CD4-positive, alpha-beta T cell treated with Interleukin-15 for 4 hours (primary cell): ENCODE measurements at places on chromosomes 2 and 18.

- no peak for DNase-seq
Observed at GRCh38 chr18:36335476-36336279, 38.2 kb downstream of the FHOD3 start.

- no peak for DNase-seq
Observed at GRCh38 chr2:117737846-117738245, 76.6 kb upstream of the DDX18 start.

- no peak for DNase-seq
Observed at GRCh38 chr18:76459687-76460350, 35.2 kb downstream of the ZNF516 start.

DNA sequence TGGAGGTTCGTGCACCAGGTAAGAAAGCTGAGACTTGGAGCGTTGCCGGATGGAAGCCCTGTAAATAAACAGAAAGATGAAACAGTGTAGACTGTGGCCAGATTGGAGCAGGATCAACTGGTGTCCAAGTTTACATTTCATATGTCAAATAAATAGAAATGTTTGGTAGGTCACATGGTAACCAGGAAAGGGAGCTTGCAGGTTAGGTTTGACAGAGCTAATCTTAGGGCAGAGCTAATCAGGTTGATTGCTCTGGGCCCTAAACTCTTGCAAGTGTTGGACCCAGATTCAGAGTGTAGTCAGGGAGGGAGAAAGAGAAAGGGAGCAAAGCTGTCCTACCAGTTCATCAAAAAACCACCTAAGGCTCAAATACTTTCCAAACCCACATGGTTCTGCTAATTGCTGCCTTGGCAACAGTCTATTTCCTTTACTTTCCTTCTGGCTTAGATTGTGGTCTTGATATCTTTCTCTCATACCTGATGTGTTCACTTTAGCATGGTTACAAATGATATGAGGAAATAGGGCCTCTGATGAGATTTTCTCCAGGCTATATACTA, 63.2 kb downstream of the G6PC2 start:
- no peak for DNase-seq

- no peak for DNase-seq
Observed at GRCh38 chr2:186862869-186863709, 14.1 kb upstream of the ZSWIM2 start.

DNA sequence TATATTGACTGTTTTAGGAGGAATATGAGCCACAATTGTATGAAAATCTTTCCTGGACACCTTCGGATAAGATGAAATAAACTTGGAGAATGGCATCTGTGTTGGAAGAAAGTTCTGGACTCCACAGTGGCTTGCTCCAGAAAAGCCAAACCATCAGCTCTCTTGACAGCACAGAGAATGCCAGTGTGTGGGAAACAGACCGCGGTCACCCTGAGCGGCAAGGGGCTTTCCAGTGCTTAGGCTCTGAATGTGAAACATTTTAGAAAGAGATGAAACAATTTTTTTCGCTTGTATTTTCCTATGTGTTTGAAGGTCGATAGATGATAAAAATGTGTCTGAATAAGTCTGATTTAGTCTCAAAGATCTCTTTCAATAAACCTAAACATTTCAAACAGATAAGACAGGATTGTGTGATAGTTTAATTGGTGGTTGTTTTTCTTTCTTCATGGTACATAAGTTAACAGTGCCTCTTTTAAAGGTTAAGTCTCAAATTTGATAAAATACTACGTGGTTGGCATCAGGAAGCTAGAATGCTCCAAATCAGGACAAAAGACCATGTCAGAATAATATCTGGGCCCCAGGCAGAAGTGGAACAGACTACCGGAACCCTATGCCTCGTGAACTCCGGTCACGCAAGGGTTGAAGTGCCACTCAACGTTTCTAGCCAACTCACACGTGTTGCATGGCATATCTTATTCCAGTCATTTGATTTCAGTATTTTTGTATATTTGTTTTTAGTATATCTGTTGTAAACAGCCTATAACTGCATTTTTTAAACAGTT, 28.9 kb downstream of the PTGR3 start:
- DNase-seq, result no peak

- no peak for DNase-seq
Observed at GRCh38 chr2:85806358-85807118, 52.7 kb downstream of the ATOH8 start.

- DNase-seq, result no peak
Observed at GRCh38 chr18:76486038-76486437, 9.0 kb downstream of the ZNF516 start.

DNA sequence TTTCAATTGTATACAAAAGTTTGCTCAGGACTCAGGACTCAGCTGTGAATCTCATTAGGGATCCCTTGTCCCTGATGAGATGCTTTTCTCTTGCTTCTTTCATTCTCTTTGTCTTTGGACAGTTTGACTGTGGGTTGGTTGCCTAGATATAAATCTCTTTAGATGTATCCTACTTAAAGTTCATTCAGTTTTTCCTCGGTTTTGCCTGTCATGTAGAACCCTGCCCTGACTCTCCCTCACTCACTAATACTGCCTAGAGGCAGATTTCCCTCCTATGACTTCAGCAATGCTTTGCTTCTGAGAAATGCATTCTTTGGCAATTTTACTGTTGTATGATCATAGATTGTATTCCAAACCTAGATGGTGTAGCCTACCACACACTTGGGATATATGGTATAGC, 421.4 kb upstream of the TCF4 start:
- no peak for DNase-seq

DNA sequence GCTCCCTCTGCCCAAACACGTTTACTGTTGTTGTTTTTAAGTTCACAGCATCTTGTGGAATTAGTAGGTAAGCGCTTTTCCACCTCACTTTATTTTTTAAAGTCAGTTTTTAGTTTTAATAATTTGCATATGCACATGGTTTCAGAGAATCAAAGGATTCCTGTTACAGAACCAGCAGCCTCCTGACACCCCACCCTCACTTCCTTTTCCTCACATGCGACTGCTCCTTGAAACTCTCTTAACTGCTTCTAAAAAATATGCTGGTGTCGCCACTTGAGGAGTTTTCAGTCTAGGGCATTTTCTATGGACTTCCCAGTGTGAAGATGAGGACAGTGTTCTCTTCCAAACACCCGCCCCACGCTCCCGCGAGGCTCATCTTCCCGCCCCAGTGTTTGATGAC, 14.4 kb downstream of the TMEM37 start:
- DNase-seq, result no peak

- DNase-seq, result no peak
Observed at GRCh38 chr2:231030725-231031124, 6.6 kb upstream of the C2orf72 start.

- no peak for DNase-seq
Observed at GRCh38 chr18:37362158-37362890, 203.3 kb downstream of the CELF4 start.

DNA sequence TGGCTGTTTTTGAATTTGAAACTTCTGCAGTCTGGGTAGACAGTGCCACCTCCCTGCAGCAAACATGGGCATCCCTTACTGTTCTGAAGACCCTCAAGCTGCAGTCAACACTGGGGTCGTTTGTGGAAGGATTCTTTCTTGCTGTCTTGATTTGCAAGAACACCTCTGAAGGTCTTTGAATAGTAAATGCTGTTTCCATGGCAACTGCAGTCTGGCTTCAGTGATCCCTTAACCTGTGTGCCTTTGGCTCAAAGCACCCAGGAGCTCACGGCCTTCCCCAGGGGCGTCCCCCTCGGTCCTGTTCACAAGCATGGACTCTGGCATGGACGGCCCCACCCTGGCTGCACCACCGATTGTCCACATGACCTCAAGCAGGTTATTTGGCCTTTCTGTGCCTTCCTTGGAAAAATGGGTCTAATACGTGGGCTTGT, 38.3 kb downstream of the LRRFIP1 start:
- DNase-seq, result no peak

- DNase-seq, result no peak
Observed at GRCh38 chr18:77316641-77317040, 67.0 kb downstream of the GALR1 start.

- no peak for DNase-seq
Observed at GRCh38 chr18:8771930-8772329, 66.6 kb downstream of the MTCL1 start.

- no peak for DNase-seq
Observed at GRCh38 chr18:68699043-68699442, 15.9 kb downstream of the TMX3 start.

- DNase-seq, result no peak
Observed at GRCh38 chr2:12515871-12516270, 200.9 kb upstream of the TRIB2 start.
